Endodermal cell (in vitro differentiated cells): ENCODE measurements at places on chromosomes 4 and X. TPM values are rescaled to one million over a fixed set of nuclear protein-coding genes. Genes with fewer than 3 reads are reported as not detected.

- no peaks in the 10 kb centered on the region for H3K4me1 ChIP-seq
- DNase-seq = peak; percentile 43
- H3K36me3 ChIP-seq = no peaks in the 10 kb centered on the region
- H3K4me3 ChIP-seq = no peak overlapping the region
- H3K27ac ChIP-seq = no peak overlapping the region
These were observed 66.3 kb upstream of the TRIM2 start for GRCh38 chr4:153137677-153138630.

KLKB1 gene
- total RNA-seq = 9.5 and 11.5 TPM in 2 replicates

GRCh38 chrX:140687706-140688105 is 21.9 kb upstream of the LINC00632 start:
- H3K4me1 ChIP-seq = no peaks in the 10 kb centered on the region
- no peak overlapping the region for H3K27ac ChIP-seq
- no peaks in the 10 kb centered on the region for H3K27me3 ChIP-seq
- no peak overlapping the region for H3K4me3 ChIP-seq
- H3K36me3 ChIP-seq = no peaks in the 10 kb centered on the region

- no peaks in the 10 kb centered on the region for H3K36me3 ChIP-seq
- no peak overlapping the region for H3K27ac ChIP-seq
- H3K27me3 ChIP-seq = no peaks in the 10 kb centered on the region
- H3K4me3 ChIP-seq = no peak overlapping the region
These were observed 296.5 kb downstream of the PPP3CA start for GRCh38 chr4:101050837-101051205.

- no peaks in the 10 kb centered on the region for H3K36me3 ChIP-seq
- no peak overlapping the region for H3K4me3 ChIP-seq
- H3K4me1 ChIP-seq = no peaks in the 10 kb centered on the region
- H3K27me3 ChIP-seq = no peaks in the 10 kb centered on the region
These were observed 82.0 kb downstream of the RASGEF1B start for GRCh38 chr4:81389720-81390119.

SRPX gene
- 2.8 to 3.9 TPM (median 3.4 TPM) in 3 replicates for total RNA-seq

- H3K27me3 ChIP-seq = no peaks in the 10 kb centered on the region
- H3K4me1 ChIP-seq = peaks cover under 1% of the 10 kb centered on the region
- no peaks in the 10 kb centered on the region for H3K36me3 ChIP-seq
- no peak for DNase-seq
- H3K27ac ChIP-seq = no peak overlapping the region
These were observed 62.4 kb downstream of the LIMCH1 start for GRCh38 chr4:41600243-41600912.
